ENCODE measurements at places on chromosomes 5 and 9.

- peak; percentile 88 for DNase-seq
Observed at GRCh38 chr5:14581106-14581890, at the start of gene OTULINL. Gene OTULINL, plus strand, starts transcription at chr5:14581792. Its CDS starts 103 bp downstream, at chr5:14581895.

DNA sequence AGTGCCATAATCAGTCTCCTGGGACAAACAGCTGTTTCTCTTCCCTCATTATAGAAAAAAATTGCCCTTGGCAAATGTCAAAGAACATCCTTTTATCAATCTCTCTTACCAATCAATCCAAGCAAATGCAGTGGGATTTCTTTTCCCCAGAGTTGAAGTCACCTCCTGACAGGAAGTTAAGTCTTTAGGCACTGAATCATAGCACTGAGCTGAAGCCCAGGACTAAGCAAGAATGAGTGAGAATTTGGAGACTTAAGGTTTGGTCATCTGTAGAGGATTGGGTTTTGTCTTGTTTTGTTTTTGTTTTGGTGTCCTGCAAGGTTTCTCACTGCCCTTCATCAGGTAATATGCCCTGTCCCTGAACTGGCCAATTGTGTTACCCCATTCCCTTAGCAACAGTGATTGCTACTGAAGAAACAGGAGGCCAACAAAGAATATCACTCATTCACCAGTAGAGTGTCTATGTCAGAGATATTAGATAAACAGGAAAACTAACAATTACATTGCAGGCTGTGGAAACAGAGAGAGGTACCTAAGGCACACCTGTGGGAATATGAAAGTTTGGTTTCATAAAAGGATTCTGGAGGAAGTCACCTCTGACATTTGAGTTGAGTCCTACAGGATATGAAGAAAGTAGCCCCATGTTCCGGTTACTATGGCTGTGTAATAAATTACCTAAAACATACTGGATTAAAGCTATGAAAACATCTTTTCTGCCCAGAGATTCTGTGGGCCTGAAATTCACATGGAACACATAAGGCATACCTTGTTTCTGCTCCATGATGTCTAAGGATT lies 4.5 kb upstream of the FXN start:
- DNase-seq = no peak

DNA sequence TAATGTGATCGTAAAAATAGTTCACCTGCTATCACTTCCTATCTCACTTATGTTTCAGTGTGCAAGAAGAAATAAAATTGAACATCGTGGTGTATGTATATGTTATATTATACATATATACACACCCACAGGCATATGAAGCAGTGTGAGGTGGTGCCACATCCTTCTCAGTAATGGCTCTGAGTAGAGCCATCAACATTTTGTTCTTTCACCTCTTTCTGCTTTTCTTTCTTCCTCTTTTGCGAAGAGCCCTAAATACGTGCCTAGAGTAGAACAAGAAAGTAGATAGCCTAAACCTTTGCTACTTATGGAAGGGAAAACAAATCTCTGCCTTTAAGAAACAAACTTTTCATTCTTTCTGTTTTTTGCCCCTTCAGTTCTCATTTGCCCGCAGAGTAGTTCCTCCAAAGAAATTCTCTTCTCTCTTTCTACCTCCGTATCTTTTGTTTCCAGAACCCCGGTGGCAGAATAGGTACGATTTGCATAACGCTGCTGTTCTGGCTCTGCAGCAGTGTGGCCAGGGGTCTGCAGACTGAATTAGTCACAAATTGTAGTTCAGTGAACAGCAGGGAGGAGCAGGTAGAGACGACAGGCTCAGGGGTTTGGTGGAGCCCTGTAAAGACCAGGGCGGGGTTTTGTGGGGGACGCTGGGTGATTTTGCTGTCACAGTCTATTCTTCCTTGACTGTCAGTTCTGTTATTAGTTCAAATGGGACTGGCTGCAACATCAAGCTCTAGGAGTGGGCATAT lies 40.5 kb upstream of the PJA2 start:
- no peak for DNase-seq

DNA sequence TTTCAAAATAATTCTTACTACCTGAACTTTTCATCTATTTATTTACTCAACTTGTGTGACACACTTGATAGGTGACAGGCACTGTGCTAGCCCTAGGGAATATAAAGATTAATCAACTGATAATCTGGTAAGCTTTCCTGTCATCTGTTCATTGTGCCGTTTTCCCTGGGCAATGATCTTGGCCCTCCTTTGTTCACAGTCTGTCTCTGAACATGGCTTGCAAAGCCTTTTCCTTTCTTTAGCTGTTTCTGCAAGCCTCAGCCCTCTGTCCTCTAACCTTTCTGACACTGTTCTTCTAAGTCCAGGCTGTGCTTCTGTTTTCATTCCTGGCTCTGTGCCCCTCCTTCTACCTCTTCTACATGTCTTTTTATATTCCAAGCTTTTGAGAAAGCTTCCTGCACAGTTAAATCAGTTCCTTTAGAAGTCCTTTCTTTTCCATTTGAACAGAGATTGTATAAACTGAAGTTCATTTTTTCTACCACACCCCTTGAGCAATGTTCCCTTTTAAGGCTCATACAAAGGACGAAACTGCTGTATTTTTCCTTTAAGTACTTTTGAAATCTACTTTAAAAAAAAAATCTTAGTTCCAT lies 803.0 kb upstream of the ZNF608 start:
- DNase-seq = no peak
